ENCODE measurements at places on chromosomes 16 and 17. TPM values are rescaled to one million over a fixed set of nuclear protein-coding genes. Genes with fewer than 3 reads are reported as not detected.

Gene ST3GAL2
- 23.2 TPM for total RNA-seq

Gene MT3
- 0.34 TPM for total RNA-seq

Gene DBF4B
- total RNA-seq = 17.9 TPM

Gene GPRC5C
- 48.8 TPM for total RNA-seq

Gene IL34
- 0.39 TPM for total RNA-seq

Gene EPN3
- total RNA-seq = 0.14 TPM

Gene ABCC11
- total RNA-seq = 0.21 TPM

Gene RNF43
- 0.34 TPM for total RNA-seq

Gene CHST4
- not detected for total RNA-seq

Gene MC1R
- 6.2 TPM for total RNA-seq

Gene KRT20
- total RNA-seq = 0.18 TPM

Gene OTOP2
- 0.09 TPM for total RNA-seq

Gene CFAP52
- not detected for total RNA-seq

Gene TMEM238L
- total RNA-seq = not detected

Gene ANKFN1
- total RNA-seq = not detected

Gene PAQR4
- total RNA-seq = 39.2 TPM

Gene NGFR
- total RNA-seq = 0.85 TPM

Gene ABI3
- total RNA-seq = not detected

Gene TAC4
- total RNA-seq = not detected

Gene USH1G
- 0.13 TPM for total RNA-seq

Gene BRIP1
- total RNA-seq = 5.2 TPM

Gene MT1X
- total RNA-seq = 401 TPM

Gene MTHFSD
- total RNA-seq = 11.0 TPM

Gene EVPLL
- not detected for total RNA-seq

Gene STARD3
- total RNA-seq = 59.1 TPM

Gene NHLRC4
- total RNA-seq = 0.21 TPM

Gene HS3ST6
- total RNA-seq = 1.3 TPM

Gene ARHGDIG
- total RNA-seq = 2.6 TPM

Gene ZNF594
- total RNA-seq = 1.5 TPM
